ENCODE measurements at places on chromosomes 2 and 18.
A peak's percentile ranks its signal among the peaks of the same experiment; 100 is the strongest.

GRCh38 chr2:154623819-154624218 lies 74.7 kb upstream of the KCNJ3 start:
- peak; percentile 19 for DNase-seq

GRCh38 chr2:158024288-158024898 lies 77.3 kb upstream of the UPP2 start:
- no peak for DNase-seq

GRCh38 chr2:172977270-172978062 lies 98.2 kb upstream of the MAP3K20 start:
- DNase-seq: no peak

GRCh38 chr18:50097702-50098101 lies 97.2 kb downstream of the MYO5B start:
- no peak for DNase-seq

DNA sequence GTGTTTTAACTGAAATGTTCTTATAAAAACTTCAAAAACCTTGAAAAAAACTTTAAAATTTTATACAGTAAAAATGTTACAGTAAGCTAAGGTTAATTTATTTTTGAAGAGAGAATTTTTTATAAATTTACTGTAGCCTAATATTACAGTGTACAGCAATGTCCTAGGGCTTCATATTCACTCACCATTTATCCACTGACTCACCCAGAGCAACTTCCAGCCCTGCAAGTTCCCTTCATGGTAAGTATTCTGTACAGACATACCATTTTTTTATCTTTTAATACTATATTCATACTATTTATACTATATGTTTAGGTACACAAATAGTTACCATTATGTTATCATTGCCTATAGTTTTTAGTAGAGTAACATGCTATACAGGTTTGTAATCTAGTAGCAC lies 396.7 kb upstream of the MMADHC start:
- DNase-seq: no peak

DNA sequence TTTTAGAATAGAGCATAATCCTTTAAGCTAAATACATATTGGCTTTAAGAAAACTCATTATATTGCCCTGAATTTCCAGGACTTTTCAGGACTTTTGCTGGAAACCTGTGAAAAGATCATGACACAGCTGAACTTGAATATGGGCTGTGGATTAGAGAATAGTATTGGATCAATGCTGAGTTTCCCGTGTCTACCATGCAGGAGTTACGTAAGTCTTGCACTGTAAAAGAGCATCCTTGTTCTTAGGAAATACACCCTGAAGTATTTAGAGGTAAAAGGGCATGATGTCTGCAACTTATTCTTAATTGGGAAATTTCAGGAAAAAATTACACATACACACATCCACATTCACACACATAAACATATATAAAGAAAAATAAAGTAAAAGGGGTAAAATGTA lies 82.1 kb downstream of the ZFP36L2 start:
- no peak for DNase-seq

DNA sequence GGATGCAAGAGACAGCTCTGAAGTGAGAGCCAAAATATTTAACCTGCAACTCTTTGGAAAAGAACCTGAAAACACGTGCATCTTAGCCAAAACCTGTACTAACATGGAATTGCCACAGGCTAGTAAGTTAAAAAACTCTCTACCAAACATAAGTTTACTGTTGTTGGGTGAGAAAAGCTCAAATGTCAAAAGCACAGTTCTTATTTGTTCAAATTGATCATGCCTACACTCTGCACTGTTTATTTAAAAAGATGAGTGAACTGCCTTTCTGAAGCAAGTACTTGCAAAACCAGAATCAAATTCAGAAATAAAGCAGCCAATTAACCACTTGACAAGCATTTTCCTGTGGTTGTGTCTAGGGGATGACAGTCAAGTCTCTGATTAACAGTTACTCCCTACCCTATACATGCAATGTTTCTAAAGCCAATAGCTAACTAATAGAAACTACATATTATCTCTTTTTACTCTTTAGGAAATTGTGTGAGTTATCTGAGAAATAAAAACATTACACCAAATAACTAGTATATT lies 5.6 kb downstream of the IKZF2 start:
- DNase-seq: no peak

- DNase-seq: no peak
Observed at GRCh38 chr2:100603948-100604633, 41.3 kb downstream of the PDCL3 start.

- no peak for DNase-seq
Observed at GRCh38 chr2:167336213-167336612, 447.9 kb downstream of the XIRP2 start.

GRCh38 chr2:231295363-231295655 lies 96.9 kb downstream of the ARMC9 start:
- no peak for DNase-seq

DNA sequence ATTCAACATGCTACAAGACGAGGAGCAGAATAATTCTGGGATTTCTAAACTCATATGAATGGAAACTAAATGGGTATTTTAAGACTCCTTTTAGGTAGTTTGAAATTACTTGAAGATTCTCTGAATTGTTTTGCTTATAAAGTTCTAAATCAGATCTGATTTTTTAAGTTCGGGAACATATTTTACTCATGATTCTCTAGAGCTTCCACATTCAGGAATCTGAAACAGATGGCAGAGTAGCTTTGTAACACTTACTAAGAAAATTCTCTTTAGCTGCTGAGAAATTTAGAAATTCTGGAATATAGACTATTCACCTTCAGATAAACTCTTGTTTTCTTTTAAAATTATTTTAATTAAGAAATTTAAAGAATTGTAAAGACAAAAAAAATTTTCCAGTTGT lies 13.7 kb downstream of the RBBP8 start:
- no peak for DNase-seq

- no peak for DNase-seq
Observed at GRCh38 chr2:121386707-121387106, 101.7 kb upstream of the TFCP2L1 start.

DNA sequence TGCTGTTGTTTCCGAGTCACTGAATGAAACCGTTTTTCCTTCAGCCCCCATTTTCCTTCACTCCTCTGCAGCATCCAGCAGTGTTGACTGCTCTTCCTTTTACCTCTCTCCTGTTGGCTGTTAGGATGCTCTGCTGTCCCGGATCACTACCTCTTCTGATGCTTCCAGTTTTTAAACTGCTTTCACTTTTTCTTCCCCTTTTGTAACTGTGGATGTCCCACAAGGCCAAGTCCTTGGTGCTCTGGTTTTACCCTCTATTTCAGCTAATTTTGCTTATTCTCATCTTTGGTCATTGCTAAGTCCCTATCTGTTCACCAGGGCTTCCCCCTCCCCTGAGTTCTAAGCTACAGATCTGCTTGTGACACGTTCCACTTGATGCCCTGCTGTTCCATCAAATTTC lies 39.4 kb upstream of the MAP4K3 start:
- no peak for DNase-seq

DNA sequence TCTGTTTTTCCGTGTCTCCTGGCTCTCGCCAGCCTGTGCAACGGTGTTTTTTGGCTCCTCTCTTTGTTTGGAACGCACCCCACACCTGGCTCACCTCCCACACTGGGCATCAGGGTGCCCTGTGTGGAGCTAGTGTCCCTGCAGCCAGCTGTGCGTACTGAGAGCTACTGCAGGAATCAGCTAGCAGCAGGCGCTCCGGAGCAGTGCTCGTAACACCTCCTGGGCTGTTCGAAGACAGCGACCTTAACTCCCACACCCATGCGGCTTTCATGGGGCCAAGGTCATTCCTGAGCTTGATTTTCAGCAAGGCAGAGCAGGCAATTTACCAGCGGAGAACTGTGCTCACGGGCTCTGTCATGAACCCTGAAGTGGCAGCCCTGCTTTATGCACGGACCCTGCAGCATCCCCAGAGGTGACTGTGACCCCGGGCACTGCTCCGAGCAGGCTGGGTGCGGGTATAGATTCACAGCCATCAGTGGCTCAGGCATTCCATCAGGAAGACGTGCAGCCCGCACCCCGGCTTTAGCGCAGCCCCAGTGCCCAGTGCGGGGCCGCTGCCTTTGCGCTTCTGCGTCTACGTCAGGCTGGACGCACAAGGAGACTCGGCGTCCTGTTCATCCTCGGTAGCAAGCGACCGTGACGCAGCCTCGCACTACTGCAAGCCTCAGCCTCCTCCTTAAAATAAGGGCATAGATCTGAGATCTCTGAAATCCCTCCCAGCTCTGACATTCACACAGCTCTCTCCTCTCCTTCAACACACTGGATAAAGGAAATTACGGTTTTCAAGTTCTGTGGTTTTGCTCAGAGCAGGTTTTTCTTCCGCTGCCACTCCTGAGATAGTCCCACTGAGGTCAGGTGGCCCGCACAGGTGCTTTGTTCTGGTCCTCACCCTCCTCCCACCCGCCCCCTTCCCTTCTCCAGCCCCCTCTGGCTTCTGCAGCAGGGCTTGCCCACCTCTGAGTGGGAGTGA lies 58.2 kb downstream of the ADI1 start:
- no peak for DNase-seq
